Tibial nerve (tissue), 4 donors: ENCODE measurements at places on chromosomes 1 and 21. TPM values are rescaled to one million over a fixed set of nuclear protein-coding genes. Genes with fewer than 3 reads are reported as not detected.

GRCh38 chr1:221991221-221991620 lies 249.3 kb upstream of the DUSP10 start:
- H3K27ac ChIP-seq: no peak overlapping the region
- no peak for DNase-seq
- no peak overlapping the region for H3K4me3 ChIP-seq
- H3K4me1 ChIP-seq: peaks cover 3% of the 10 kb centered on the region
- H3K36me3 ChIP-seq: no peaks in the 10 kb centered on the region

GRCh38 chr1:151146072-151146411 lies 389 bp downstream of the SEMA6C start:
- H3K36me3 ChIP-seq: no peaks in the 10 kb centered on the region
- no peak for DNase-seq
- peak overlapping the region; percentile 90 for H3K27ac ChIP-seq
- no peaks in the 10 kb centered on the region for H3K27me3 ChIP-seq
- peak overlapping the region; percentile 58 for H3K4me3 ChIP-seq
- H3K4me1 ChIP-seq: peaks cover 14% of the 10 kb centered on the region

TRIM45 gene
- total RNA-seq: 6.9 TPM

CNR2 gene
- not detected for total RNA-seq

SPRR2F gene
- not detected for total RNA-seq

C4BPA gene
- total RNA-seq: not detected
